ENCODE measurements at places on chromosomes 16 and 17. TPM values are rescaled to one million over a fixed set of nuclear protein-coding genes. Genes with fewer than 3 reads are reported as not detected.
A peak's percentile ranks its signal among the peaks of the same experiment; 100 is the strongest.

DNA sequence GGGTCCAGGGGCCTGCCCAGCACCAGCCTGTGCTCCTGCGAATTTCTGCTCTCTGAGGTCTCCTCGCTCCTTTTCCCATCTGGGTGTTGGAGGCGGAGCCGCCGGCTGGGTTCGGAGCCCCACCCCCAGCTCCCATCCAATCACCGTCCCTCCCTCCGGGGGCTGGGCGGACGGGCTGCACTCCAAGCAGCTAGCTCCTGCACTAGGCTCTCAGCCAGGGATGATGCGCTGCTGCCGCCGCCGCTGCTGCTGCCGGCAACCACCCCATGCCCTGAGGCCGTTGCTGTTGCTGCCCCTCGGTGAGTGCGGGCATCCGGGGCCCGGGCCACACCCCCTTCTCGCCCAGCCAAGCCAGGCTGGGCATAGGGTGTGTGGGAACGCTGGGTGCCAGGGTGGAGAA, at the start of gene NRN1L:
TSS of gene NRN1L (plus strand) at position 202 of the 400 bp plus-strand sequence. CDS start at position 221, 19 bp downstream.
- peak; percentile 94 for DNase-seq
- peaks cover 63% of the 10 kb centered on the region for H3K36me3 ChIP-seq
- H3K27me3 ChIP-seq = no peaks in the 10 kb centered on the region
- H3K4me3 ChIP-seq = no peak within 1 kb of the TSS
- peak within 1 kb of the TSS; percentile 100 for H3K27ac ChIP-seq

DNA sequence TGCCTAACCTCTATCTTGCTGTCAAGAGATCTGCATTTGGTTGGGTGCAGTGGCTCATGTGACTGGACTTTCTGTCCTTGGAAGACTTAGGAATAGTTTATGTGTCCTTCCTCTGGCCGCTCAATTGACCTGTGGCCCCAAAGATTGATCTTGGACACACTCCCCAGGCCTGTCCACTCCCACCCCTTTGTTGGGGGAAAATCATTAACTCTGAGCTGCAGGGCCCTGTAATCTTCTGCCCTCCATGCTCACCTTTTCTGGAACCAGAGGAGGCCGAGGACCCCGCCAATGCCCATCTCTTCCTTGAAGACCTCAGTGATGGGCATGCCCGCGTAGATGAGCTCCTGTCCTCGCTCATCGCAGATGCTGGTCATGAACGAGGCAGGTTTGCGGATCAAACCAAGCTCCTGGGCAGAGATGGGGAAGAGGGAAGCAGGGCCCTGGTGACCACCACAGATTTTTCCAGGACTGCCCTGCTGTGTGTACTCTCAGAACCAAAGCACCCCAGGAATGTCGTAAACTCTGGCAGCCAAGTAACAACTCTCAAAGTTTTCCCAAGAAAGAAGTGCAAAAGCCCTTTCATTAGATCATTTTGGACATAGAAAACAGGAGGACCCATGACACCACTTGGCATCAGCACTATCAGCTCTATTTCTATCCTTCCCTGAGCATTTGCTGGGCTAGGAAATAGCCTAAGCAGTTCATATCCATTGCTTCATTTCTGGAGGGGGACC, 8.5 kb upstream of the KLHL11 start:
- no peaks in the 10 kb centered on the region for H3K27me3 ChIP-seq
- no peak overlapping the region for H3K27ac ChIP-seq
- no peak for DNase-seq
- no peak overlapping the region for H3K4me3 ChIP-seq

DNA sequence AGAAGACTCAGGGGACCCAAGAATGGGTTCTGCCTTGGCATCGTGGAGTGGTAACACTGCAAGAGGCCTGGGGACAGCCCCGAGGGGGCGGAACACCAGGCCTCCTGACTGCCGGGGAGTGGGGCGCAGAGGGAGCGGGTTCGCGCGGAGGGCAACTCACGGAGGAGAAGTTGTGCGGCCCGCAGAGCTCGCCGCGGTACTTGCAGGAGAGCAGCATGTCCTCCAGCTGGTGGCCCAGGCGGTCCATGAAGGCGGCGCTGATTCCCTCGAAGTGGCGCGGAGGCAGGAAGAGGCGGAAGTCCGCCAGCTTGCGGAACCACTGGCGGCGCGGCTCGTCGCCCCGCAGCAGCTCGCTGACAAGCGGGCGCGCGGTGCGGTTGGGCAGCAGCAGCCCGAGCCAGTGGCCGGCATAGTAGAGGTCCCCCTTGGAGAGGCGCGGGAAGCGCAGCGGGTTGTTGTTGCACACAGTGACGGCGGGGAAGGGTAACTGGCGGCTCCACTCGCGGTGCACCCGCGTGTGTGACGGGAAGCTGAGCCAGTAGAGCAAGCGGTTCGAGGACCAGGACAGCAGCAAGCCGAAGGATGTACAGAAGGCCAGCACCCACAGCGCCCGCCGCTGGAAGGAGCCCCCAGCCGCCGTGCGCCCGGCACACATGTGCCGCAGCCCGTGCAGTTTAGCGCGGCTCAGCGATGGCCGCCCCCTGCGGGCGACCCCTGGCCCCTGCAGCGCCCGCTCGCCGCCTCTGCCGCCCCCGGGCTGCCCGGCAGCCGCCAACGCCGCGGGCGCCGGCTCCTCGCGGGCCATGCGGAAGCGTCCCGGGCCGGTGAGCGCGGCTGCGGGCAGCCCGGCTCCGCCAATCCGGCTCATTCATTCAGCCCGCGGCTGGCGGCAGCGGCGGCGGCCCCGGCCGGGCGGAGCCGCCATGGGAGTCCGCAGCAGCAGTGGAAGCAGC, 1.6 kb downstream of the ASIC2 start:
- H3K27ac ChIP-seq = no peak overlapping the region
- peaks cover 4% of the 10 kb centered on the region for H3K4me1 ChIP-seq
- H3K27me3 ChIP-seq = peaks cover 74% of the 10 kb centered on the region
- DNase-seq = peak; percentile 23
- no peak overlapping the region for H3K4me3 ChIP-seq
- H3K36me3 ChIP-seq = no peaks in the 10 kb centered on the region

The PRAC1 gene
- not detected for total RNA-seq

The CTRL gene
- 0.66 TPM for total RNA-seq
